ENCODE measurements at places on chromosomes 2 and 18. TPM values are rescaled to one million over a fixed set of nuclear protein-coding genes. Genes with fewer than 3 reads are reported as not detected.

GRCh38 chr2:207734636-207735512 is 23.4 kb downstream of the CCNYL1 start:
- DNase-seq = no peak

GRCh38 chr2:70895998-70896764 is 39.5 kb upstream of the ATP6V1B1 start:
- DNase-seq = peak; percentile 65

GRCh38 chr2:173708806-173709205 is 256.4 kb downstream of the SP3 start:
- no peak for DNase-seq

- no peak for DNase-seq
Observed at GRCh38 chr2:85926931-85927661, 38.3 kb upstream of the ST3GAL5 start.

- peak; percentile 61 for DNase-seq
Observed at GRCh38 chr2:238100821-238101771, 956 bp downstream of the ESPNL start.

GRCh38 chr2:25251422-25252273 is 83.3 kb upstream of the POMC start:
- peak; percentile 79 for DNase-seq

GRCh38 chr2:23273786-23274185 is 111.2 kb upstream of the KLHL29 start:
- no peak for DNase-seq

GRCh38 chr2:227817850-227818674 is 4.4 kb downstream of the CCL20 start:
- no peak for DNase-seq

- DNase-seq = no peak
Observed at GRCh38 chr18:23456835-23457234, 3.7 kb downstream of the RIOK3 start.

- no peak for DNase-seq
Observed at GRCh38 chr2:156437272-156437930, 1.2 kb downstream of the GPD2 start.

- DNase-seq = no peak
Observed at GRCh38 chr2:62364791-62365528, 141.0 kb downstream of the TMEM17 start.

GRCh38 chr2:28231110-28231631 is 161.5 kb upstream of the FOSL2 start:
- DNase-seq = no peak

GRCh38 chr2:230714136-230714480 is 1.5 kb downstream of the CAB39 start:
- DNase-seq = no peak

- no peak for DNase-seq
Observed at GRCh38 chr2:207143215-207144172, 22.3 kb downstream of the KLF7 start.

DNA sequence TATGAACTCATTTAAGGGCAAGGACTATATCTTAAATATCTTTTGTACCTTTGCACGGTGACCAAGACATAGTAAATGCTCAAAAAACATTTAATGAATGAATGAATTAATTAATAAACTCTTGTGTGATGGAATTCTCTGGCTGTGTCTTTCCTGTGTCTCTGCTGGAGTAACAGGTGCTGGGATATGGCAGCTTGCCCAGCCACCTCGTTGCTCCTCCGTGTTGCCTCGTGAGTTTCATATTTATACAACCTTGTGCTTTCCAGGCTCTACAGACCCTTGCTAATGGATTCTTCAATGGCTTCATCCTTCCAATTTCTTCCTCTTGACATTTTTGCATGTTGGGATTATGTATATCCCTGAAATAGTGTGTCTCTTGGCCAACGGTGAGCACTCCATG is 30.4 kb downstream of the CTAGE1 start:
- DNase-seq = no peak

GRCh38 chr2:2389215-2389614 is 58.1 kb upstream of the MYT1L start:
- no peak for DNase-seq

DNA sequence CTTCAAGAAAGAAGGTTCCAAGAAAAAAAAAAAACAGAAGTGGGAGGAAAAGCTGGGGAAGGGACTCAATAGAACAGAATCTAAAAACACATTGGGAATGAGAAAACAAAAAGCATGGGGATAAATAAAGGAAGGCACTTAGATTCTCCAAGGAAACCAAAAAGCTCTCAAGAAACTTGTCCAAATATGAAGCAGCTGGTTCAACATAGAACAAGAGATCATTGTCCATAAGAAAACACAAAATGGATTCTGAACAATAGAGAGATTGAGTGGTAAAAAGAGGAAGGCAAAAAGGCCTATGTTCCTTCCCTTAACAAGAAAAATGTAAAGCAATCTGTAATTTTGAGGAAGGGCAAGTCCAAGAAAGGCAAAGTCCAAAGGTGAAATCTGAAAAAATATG is 32.9 kb upstream of the ALK start:
- DNase-seq = no peak

GRCh38 chr2:11254100-11254536 is 90.3 kb downstream of the ROCK2 start:
- no peak for DNase-seq

GRCh38 chr2:96764253-96764637 is 3.5 kb downstream of the CNNM4 start:
- no peak for DNase-seq

DNA sequence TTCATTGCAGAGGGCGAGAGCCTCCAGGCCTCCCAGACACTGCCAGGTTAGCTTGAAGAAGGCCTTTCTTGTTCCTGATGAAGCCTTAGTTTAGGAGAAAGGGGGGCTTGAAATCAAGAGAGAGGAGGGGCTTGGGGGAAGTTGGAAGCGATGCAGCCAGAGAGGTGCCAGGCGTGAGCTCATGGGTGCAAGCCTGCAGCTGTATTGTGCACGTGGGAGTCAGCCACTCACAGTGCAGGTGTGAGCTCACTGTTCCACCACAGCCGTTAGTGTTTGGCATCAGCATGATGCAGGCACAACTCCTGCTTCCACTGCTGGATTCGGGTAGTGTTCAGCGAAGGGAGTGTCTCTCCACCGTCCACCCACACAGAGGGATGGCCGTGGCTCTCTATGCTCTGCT is 68.4 kb upstream of the ALPP start:
- no peak for DNase-seq

GRCh38 chr2:3183766-3184165 is 193.9 kb downstream of the EIPR1 start:
- DNase-seq = no peak

DNA sequence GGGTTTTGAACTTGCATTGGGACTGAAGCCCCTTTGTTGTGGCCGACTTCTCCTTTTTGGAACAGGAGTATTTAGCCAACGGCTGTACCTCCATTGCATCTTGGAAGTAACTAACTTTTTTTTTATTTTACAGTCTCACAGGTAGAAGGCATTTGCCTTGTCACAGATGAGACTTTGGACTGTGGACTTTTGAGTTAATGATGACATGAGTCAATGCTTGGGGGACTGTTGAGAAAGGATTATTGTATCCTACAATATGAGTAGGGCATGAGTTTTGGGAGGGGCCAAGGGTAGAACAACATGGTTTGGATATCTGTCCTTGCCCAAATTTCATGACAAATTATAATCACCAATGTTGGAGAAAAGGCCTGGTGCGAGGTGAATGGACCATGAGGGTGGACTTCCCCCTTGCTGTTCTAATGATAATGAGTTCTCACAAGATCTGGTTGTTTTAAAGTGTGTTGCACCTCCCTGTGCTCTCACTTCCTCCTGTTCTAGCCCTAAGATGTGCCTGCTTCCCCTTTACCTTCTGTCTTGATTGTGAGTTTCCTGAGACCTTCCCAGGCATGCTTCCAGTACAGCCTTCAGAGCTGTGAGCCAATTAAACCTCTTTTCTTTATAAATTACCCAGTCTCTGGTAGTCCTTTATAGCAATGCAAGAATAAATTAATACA is 1269.4 kb upstream of the CHAC2 start:
- DNase-seq = no peak

- DNase-seq = no peak
Observed at GRCh38 chr18:63757541-63757940, 17.7 kb upstream of the SERPINB7 start.

DNA sequence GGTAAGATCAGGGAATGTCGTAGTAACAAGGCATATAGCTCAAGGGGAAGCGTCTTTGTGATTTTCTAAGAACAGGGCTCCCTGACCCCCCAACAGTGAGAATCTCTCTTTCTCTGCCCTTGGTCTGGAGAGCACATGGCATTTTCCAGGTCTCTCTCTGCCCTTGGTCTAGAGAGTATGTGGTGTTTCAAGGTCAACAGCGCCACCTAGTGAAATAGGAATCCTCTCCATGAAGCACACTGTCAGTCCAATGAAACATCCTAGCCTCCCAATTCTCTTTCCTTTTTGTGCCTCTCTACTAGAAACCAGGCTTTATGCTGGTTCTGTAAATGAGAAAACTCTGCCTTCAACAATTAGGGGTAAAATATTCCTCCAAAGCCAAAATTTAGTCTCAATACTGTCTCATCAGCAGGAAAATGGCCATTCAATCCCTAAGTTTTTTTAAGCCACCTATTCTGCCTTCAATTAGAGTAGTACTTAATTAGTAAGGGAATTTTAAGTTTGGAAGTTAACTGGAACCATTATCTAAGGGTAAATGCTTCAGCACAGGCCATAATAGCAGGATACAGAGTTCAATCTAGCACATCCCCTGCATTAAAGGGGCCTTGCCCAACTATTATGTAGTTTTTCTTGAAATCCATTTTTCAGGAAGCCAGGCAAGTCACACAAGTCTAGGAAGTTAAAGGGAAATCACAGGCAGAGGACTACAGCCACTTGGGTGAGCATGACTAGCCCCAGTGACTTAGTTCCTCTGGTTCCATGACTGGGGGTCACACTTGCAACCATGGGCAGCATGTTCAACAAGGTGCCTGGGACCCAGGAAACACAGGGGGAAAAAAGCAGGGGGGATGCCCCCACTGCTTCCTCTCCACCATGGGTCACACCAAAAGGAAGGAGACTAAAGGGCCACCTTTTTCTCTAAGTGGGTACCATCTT is 12.4 kb downstream of the DYM start:
- no peak for DNase-seq

- DNase-seq = no peak
Observed at GRCh38 chr2:74564222-74564621, 9.7 kb downstream of the DOK1 start.

DNA sequence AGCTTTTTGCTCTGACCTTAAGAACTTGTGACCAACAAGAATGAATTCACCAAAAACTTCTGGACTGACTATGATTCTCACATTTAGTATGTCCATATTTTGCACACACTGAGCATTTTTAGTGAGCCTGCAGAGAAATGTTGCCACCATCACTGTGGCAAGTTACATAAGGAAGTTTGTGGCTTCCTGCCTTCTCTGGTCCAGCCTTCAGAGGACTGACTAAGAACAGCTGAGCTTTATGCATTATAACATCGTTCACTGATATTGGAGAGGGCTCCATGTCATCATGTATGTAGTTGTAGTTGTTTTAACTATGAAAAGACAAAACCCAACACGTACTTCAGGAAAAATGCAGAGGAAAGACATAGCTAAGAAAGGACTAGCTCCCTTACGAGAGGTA is 218.0 kb upstream of the CRIM1 start:
- no peak for DNase-seq

DNA sequence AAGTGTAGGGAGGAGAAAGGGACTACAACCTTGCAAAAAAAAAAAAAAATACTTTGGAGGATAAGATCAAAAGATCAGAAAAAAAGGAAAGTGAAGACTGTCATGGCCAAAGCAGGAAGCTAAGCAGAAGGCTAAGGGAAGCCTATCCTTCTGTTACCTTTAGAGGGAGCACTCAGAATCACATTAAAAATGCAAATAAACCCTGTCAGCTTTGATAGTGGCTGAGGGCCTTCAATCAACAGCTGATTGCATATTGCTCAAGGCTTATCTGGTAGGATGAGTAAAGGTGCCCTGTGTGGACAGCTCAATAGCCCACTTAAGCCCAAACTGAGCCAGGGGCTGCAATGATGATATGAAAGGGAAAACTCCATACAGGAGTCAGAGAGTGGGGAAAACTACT is 1021.2 kb downstream of the LRP1B start:
- DNase-seq = no peak

DNA sequence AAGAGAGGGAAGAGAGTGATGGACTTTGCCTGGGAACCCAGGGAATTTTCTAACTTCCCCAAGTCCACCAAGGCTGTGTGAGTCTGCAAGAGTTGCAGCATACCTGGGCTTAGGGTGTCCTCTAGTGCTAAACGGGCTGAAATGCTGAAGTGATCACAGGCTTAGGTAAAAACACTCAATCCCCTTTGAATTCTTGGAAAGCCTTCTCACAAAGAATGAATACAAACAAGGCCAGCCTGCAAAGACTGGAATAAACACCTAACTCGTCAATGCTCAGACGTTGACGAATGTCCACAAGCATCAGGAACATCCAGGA is 30.0 kb upstream of the BMP10 start:
- no peak for DNase-seq

DNA sequence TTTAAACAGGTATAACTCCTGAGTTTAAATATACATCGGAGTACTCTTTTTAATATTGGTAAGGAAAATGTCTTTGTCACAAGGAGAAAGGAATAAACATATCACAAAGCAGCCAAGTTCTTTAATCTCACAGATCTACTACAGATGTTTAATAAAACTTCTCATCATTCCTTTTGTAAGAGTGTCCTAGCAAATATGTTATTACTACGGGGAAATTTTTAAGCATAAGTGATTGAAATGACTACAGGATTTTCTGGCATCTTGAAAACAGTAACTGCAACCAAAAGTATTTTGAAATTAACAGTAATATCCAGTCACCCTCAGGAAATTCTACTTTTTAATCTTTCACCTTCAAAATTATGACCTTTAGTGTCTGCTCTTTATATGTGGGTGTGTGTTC is 403.1 kb downstream of the IRS1 start:
- no peak for DNase-seq

DNA sequence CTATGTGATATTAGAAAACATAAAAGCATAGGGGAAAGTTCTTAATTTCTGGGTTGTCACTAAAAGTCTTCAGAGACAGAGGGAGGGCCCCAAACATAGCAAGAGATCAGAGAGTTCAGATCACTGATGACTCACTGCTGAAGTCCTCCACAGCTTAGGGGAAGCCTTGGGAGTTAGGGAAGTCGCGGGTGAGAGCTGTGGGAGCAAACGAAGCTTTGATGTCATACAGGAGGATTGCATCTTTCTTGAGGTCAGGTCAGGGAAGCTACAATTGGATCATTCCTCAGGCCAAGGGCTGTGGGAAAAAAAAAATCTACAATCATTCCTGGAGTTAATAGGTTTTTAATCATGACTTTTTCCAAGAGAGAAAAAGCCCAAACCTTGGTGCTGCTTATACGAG is 96.2 kb downstream of the COPS8 start:
- DNase-seq = no peak

Gene SAP130
- 41.9 TPM for total RNA-seq

Gene ZC3H15
- total RNA-seq = 67.2 TPM

Gene MC2R
- not detected for total RNA-seq

Gene ACOXL
- 1.4 TPM for total RNA-seq

Gene CNGA3
- 6.8 TPM for total RNA-seq

Gene COL6A3
- 4.7 TPM for total RNA-seq

Gene DSC1
- total RNA-seq = 1.6 TPM

Gene CXCR4
- total RNA-seq = 34.8 TPM

Gene TTLL4
- total RNA-seq = 59.2 TPM

Gene MFSD2B
- not detected for total RNA-seq

Gene GNAL
- total RNA-seq = 8.3 TPM

Gene RESP18
- total RNA-seq = not detected
